ENCODE measurements at places on chromosomes 6 and 20.

DNA sequence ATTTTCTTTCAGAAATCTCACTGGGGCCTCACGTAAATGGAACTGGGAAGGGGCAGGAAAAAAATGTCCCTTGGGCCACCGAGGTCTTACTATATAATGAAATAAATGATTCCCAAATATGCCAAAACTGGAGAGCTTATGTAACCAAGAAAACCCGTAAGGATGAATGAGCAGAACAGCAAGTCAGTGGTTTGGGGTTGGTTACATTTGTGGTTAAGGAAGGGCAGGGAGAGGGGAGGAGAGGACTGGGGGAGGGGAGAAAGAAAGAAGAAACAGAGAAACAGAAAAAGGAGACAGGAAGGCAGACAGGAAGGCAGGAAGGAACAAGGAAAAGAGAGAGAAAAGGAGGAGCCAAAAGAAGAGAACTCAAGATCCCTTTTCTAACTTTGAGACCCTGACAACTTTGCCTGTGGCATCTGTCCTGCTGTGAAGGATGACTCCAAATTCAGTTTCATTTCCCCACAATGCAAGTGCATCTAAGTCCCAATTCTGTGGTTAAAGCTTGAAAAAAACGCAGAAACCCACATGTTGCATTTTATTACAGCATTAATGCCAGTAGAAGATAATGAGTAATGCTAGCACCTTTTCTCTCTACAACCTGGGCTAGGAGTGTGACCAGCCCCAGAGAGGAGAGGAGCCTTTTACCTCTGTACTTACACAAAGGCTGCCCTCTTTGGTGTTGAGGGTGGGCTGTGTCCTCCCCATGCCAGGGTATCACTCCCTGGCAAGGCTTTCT is 10.8 kb upstream of the ARMC2 start:
- DNase-seq: no peak

DNA sequence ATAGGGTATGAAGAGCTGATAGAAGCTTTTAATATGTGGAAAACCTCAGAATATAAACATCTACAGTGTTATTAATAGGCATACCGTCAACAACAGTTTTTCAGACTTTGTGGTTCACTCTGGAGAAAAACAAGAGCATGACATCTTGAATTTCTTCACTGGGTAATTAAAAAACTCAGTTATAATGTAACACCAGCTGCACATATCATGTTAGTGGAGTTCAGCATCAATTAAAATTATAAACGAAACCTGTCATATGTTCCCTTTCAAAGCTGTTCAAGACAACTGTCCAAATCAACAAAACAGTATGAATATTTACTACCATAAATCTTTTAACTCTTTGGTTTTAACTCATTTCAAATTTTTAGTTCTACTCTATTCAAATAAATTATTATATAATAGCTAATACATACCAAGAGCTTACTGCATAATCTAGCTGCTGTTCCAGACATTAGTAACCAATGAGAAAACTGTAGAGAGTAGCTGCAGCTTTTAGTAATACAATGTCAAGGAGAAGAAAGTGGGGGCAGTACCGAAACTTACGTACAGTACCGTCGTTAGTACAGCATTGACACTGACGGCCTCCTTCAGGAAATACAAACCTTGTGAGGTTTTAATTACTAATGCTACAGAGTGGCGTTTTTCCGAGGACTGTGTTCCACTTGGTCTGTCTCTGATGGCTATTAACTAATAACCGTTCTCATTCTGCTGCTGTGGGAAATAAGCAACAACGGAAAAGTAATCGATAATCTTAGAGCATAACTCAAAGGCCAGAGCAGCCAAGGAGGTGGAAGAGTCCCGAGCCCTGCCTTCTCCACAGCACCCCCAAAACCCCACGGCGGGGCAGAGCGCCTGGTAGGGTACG is 532 bp upstream of the PM20D2 start:
- DNase-seq: no peak

- DNase-seq: no peak
These were observed 73.0 kb upstream of the NRSN1 start for GRCh38 chr6:24053057-24053456.

GRCh38 chr20:17871886-17872285 is 96.7 kb downstream of the SNX5 start:
- no peak for DNase-seq

- no peak for DNase-seq
These were observed 1278.8 kb upstream of the EYS start for GRCh38 chr6:66985816-66986215.

DNA sequence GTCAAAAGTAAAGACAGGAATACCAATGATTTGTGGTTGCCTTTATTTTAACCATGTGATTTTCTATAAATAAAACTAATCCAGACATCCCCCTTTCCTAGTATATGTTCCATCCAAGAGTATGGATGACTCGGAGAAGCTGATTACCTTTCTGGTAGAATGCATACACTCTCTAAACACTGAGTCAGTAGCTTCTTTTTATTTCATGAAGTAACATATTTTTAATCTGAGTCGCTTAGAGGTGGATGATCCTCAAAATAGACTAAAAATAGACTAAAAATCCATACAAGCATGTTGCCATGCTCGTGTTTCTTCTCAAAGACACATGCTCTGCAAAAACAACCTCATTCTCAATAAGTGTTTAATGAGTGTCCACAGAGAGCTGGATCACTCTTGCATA is 263.7 kb downstream of the COL12A1 start:
- no peak for DNase-seq

DNA sequence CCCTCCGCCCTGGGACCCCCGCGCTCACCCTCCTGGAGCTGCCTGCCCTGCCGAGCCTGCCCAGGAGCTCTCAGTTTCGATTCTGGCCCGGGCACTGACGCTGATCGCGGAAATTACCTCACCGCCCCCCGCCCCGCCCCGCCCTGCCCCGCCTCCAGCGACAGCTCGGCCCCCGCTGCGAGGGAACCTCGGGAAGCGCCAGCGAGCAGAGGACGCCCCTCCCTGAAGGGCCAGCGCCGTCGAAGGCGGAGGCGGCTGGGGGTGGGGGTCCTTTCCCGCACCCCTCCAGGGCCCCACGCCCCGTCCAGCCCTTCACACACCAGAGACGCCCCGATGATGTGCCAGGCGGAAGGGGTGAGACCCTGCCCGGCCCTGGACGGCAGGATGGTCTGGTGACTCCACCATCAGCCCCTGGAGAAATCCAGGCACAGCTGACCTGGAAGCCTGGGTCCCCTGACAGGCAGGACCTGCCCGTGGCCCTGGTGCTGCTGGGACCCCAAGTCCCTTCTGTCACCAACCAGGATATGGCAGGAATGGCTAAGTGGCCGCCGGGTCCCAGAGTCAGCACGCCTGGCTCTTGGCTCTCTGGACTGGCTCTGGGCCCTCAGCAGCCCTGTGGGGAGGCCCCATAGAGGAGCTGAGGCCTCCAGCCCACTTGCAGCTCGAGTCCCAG is at the start of gene HELZ2:
TSS of gene HELZ2 (minus strand) at position 84 of the 673 bp plus-strand sequence. CDS start 1,854 bp downstream, outside the sequence.
- no peak for DNase-seq

GRCh38 chr20:13118676-13119075 is 102.4 kb upstream of the ISM1 start:
- no peak for DNase-seq

DNA sequence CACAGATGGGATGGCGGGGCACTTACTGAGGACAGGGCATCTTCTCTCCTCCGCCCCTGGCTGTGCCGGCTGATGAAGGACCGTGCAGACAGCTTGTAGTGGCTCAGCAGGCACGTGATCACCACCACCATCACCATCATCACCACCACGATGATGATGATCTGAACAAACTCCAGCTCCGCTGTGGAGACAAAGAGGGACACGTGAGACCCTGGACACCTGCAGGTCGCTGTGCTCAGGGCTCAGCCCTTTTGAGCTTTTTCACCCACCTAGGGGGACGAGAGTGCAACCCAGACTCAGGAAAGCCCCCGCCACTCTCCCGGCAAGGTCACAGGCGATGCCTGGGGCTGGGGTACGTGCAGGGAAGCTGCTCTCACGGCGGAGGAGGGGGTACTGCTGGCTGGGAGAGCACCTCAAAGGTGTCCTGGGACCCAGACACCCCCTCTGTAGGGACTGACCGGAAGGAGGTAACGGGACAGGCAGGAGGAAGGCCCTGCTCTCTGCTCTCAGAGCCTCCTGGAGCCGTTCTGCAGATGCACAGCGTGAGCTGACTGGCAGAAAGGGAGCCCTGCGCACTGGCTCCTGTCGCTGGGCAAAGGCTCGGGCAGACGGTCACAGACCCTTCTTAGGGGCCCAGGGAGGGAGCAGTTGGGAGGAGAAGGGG is 39.4 kb upstream of the ZBP1 start:
- DNase-seq: no peak

DNA sequence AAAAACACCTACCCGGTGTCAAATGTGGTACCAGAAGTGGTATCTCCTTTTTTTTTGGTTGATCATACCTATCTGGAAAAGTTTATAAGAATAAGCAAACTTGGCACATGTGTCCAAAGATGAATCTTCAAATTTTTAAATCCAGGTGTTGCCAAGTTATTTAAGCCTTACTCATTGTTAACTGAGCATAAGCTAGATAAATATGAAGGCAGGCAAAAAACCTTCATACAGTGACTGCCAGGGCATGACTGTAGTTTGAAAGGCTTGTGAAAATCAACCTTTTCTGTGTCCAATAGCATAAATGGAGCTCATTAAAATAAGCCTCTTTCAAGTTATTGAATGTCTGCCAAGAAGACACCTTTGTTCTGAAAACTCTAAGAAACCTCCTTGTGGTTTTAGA is 699.2 kb downstream of the DOK5 start:
- DNase-seq: no peak

DNA sequence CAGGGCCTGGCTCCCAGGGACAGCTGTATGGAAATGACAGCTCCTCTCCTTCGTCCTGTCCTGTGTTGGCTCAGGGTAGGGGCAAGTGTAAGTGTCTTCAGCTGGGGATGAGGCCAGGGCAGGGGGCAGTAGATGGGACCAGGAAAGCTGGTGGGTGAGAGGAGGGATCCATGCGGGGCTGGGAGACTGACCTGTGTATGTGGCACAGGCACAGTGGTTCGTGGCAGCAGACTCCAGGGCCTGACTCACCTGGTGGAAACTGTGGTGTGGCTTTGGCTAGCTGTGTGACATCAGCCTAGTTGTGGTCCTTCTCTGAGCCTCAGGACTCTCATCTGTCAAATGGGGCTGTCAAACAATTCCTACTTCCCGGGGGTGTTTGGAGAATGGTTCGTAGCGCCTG is 13.7 kb upstream of the SCRT2 start:
- DNase-seq: no peak

GRCh38 chr6:8904754-8905153 is 469.4 kb upstream of the SLC35B3 start:
- no peak for DNase-seq

DNA sequence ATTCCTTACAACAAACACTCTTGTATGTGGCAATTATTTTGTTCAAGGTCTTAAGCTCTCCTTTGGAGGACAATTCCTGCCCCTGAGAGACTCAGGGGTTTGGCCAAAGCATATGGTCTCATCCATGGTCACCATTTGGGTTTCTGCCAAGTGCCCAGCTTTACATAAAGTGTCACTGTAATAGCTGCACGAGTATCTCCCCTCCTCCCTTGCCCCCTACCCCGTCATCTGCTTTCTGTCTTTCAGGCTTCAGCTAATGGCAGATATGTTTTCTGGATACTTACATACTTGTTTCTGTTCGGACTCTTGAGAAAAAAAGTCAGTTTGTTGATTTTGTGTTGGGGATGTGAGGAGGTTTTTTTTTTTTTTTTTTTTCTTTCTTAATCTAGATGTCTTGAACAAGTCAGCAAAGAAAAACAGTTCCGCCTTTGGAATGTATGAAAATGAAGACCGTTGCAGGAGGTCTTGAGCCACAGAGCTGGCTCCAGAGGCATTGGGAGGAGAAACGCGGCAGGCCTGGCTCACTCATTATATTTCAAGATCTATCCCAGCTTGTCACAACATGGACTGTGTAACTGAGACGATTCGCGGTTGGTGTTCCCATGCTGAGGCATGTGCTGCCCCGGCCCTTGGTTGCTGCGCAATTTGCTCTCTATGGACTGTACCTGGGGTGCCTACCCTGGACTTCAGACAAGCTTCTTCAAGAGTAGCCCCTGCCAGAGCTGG is 32.6 kb upstream of the STX16 start:
- no peak for DNase-seq

GRCh38 chr20:7378864-7379605 is 561.2 kb downstream of the HAO1 start:
- no peak for DNase-seq

GRCh38 chr6:75263401-75263750 is 19.8 kb upstream of the COX7A2 start:
- no peak for DNase-seq

GRCh38 chr6:165823609-165824326 is 160.7 kb upstream of the PDE10A start:
- no peak for DNase-seq

DNA sequence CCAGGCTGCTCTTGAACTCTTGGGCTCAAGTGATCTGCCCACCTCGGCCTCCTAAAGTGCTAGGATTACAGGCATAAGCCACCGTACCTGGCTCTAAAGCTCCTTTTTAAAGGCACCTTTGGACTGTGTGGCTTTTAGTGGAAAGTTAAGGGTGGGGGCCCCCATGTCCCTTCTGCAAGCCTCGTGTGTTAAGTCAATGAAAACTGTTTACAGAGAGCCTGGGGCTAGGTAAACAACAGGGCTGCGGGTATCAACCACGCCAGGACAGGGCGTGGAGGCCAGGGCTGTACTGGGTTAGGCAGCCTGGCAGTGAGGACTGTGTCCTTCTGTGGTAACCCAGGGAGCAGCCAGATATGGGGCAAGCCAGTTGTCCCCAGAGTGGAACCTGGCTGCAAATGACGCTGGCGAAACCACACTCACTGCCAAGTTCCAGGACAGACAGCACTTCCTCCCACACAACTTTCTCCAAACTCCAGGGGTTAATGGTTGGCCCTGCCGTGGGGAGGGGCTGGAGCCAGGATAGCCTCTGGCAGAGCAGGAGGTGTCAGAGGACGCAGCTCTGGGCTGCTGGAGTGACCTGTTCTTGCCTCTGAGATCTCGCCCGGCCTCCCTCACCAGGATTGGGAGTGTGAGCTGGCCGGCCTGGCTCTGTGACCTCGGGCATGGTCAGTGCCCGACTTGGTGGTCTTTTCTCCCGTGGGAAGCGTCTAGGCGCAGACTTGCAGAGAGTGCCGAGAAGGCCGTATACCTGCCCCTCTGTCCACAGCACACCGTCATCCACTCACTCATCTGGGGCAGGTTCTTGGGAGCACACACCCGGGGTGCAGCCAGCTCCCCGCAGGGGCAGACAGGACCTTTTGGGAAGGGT is 3.2 kb downstream of the SLC17A9 start:
- no peak for DNase-seq

DNA sequence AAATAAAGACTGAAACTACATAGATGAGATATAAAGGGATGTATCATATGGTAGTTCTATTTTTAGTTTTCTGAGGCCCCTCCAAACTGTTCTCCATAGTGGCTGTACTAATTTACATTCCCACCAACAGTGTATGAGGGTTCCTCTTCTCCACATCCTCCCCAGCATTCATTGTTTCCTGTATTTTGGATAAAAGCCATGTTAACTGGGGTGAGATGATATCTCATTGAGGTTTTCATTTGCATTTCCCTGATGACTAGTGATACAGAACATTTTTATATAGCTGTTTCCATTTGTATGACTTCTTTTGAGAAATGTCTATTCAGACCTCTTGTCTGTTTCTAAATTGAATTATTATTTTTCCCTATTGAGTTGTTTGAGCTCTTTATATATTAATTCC is 229.3 kb downstream of the RFPL4B start:
- DNase-seq: no peak
